ENCODE measurements at places on chromosomes 5 and 9. TPM values are rescaled to one million over a fixed set of nuclear protein-coding genes. Genes with fewer than 3 reads are reported as not detected.

DNA sequence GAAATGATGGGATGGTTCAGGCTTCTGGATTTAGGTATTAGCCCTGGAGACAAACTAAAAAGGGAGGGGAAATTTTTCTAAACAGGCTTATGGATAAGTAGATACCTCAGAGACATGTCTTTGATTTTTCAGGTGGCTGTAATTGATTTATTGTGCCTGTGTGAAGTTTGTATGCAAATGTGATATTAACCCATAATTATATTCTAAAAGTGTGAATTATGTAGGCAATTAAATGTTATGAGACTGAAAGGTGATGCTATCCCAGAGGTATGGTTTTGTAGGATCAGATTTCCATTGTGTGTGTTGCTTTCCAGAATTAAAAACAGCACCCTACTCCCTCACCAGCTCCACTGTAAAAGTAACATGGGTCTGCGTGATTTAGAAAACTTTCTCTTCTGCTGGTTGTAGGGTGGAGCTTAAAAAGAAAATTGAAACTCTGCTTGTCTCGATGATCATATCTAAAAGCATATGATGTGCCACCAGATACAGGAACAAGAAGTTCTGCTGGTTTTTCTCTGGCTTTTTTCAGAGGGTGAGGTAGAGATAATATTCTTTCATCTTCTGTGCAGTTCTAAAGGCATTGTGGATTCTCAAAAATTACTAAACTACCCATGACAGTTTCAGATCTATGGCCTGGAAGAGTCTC lies 71.8 kb upstream of the TAF11L2 start:
- H3K27ac ChIP-seq = no peak overlapping the region
- H3K27me3 ChIP-seq = no peaks in the 10 kb centered on the region
- no peak for DNase-seq
- H3K4me1 ChIP-seq = no peaks in the 10 kb centered on the region
- no peaks in the 10 kb centered on the region for H3K36me3 ChIP-seq

DNA sequence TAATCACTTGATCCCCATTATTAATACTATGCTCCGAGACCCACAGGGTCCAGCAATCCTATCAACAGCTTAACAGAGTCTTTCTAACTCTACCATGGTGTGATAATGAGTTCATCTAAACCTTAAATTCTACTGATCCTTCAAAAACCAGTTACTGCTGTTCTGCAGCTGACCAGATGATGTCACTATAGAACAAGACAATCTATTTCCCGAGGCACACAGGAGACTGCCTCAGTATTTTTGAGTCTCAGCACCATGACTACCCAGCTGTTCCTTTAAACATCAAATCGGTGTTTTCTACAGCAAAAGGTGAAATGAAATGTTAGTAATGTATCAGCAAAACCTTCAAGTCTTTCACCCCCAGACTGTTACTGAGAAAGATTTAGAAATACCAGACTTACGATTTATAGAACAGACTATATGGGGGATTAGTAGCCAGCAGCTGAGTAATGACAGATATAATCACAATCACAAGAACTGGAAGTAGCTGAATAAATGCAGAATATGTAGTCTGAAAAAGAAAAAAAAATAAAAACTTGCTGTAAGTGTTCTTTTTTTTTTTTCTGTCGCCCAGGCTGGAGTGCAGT lies 16.9 kb downstream of the DNAJC18 start:
- DNase-seq = peak; percentile 82
- peaks cover 16% of the 10 kb centered on the region for H3K36me3 ChIP-seq
- H3K27ac ChIP-seq = no peak overlapping the region
- no peaks in the 10 kb centered on the region for H3K27me3 ChIP-seq
- H3K4me3 ChIP-seq = no peak overlapping the region
- peaks cover 19% of the 10 kb centered on the region for H3K4me1 ChIP-seq

GRCh38 chr5:148290271-148291195 lies 21.7 kb upstream of the SPINK7 start:
- H3K4me3 ChIP-seq = no peak overlapping the region
- H3K4me1 ChIP-seq = no peaks in the 10 kb centered on the region
- no peak for DNase-seq
- H3K27me3 ChIP-seq = no peaks in the 10 kb centered on the region
- no peaks in the 10 kb centered on the region for H3K36me3 ChIP-seq

GRCh38 chr5:56148453-56148971 lies 84.6 kb downstream of the ANKRD55 start:
- no peaks in the 10 kb centered on the region for H3K27me3 ChIP-seq
- peak overlapping the region; percentile 18 for H3K4me3 ChIP-seq
- peaks cover 2% of the 10 kb centered on the region for H3K36me3 ChIP-seq
- DNase-seq = peak; percentile 69

DNA sequence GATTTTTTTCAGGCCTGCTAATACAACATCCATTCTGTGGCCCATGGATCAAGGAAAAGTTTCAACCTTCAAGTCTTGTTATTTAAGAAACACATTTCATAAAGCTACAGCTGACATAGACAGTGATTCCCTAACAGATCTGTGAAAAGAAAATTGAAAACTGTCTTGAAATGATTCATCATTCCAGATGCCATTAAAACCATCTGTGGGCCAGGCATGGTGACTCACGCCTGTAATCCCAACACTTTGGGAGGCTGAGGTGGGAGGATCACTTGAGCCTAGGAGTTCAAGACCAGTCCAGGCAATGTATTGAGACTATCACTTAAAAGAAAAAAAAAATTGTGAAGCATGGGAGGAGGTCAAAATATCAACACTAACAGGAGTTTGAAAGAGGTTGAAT lies 6.0 kb downstream of the RAPGEF6 start:
- no peak for DNase-seq
- H3K27me3 ChIP-seq = no peaks in the 10 kb centered on the region
- peaks cover 32% of the 10 kb centered on the region for H3K36me3 ChIP-seq
- H3K27ac ChIP-seq = no peak overlapping the region
- H3K4me3 ChIP-seq = no peak overlapping the region

GRCh38 chr5:4375640-4376039 lies 764.5 kb upstream of the ADAMTS16 start:
- no peaks in the 10 kb centered on the region for H3K4me1 ChIP-seq
- no peak for DNase-seq
- H3K4me3 ChIP-seq = no peak overlapping the region
- no peaks in the 10 kb centered on the region for H3K36me3 ChIP-seq
- H3K27ac ChIP-seq = no peak overlapping the region

DNA sequence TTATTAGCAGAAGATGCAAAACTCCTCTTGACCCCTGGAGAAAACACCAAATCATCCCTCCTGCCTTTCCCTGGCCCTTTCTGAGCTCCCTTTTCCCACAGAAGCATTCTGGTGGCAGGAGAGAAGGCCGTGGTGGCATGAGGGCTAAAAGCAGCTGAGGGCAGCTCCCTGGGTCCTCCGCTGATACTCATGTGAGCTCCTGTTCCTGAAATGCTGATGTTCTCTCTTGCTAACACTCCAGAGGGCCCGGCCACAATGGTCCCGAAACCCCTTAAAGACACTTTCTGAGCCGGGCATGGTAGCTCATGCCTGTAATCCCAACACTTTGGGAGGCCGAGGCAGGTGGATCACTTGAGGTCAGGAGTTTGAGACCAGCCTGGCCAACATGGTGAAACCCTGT lies 183.1 kb downstream of the HSPA4 start:
- no peaks in the 10 kb centered on the region for H3K36me3 ChIP-seq
- no peak for DNase-seq
- H3K4me1 ChIP-seq = peaks cover 2% of the 10 kb centered on the region
- H3K4me3 ChIP-seq = no peak overlapping the region

DNA sequence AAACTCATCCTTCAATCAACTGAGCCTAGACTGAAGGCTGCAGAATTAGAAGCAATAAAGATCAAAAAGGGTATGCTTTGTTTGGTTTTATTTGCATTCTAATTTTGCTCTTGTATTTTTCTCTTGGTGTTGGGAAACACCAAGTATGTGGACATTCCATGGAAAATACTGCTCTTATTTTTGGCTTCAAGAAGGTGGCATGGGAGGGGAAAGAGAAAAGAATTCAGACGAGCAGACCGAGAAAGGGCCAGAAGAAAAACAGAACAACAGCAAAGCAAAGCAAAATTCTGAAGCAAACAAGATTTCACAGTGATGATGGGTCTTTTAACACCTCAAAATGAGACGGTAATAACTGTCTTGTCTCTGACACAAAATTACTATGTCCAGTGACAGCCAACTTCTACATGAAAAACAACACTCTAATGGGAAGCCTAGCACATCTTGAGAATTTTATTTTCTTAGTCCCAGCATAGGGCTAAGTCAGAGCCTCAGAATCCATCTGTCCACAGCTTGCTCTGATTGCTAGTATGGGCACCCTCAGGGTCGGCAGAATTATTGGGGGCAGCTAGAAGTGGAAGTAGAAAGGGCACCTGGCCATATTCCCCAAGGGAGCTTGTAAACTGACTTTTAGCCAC lies 26.8 kb downstream of the FREM1 start:
- H3K36me3 ChIP-seq = no peaks in the 10 kb centered on the region

DNA sequence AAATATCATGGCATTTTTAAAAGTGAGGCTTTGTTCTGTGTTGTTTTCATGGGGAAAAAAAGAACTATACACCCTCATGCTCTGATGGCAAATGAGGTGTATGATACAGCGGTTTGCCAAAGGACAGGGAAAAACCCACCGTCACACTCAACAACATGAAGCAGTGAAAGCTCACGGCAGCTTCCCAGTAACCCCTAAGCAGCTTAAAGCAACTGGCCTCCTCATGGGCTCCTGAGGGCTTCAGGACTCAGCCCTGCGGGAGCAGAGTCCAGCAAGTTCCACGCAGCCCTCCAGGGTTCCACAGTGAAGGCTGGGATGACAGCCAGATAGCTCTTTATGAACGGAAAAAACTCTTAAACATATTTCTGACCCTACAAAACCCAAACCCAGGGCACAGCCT lies 12.9 kb downstream of the BARHL1 start:
- H3K4me1 ChIP-seq = peaks cover 2% of the 10 kb centered on the region
- H3K4me3 ChIP-seq = no peak overlapping the region
- DNase-seq = no peak
- H3K27me3 ChIP-seq = peaks cover 21% of the 10 kb centered on the region
- H3K36me3 ChIP-seq = peaks cover 2% of the 10 kb centered on the region
- H3K27ac ChIP-seq = no peak overlapping the region

The MSMP gene
- 0.61 TPM for total RNA-seq

The ABO gene
- total RNA-seq = not detected

The SLC22A4 gene
- not detected for total RNA-seq

The DND1 gene
- 4.1 TPM for total RNA-seq

The PIP5K1B gene
- total RNA-seq = 0.16 TPM

The WHRN gene
- total RNA-seq = 4.1 TPM

The SGCD gene
- not detected for total RNA-seq

The IL9 gene
- total RNA-seq = not detected

The NPR3 gene
- total RNA-seq = not detected

Data from activated CD8-positive, alpha-beta T cell treated with anti-CD3 and anti-CD28 coated beads, Interleukin-2, amount 10 ng/mL, durations not matched to agents 7 days and 5 days (primary cell).